Stimulated activated CD4-positive, alpha-beta T cell treated with anti-CD3 and anti-CD28 coated beads, TNF-alpha, amount 100 ng/mL, for 4 hours (primary cell): ENCODE measurements at places on chromosomes 12 and 14.

DNA sequence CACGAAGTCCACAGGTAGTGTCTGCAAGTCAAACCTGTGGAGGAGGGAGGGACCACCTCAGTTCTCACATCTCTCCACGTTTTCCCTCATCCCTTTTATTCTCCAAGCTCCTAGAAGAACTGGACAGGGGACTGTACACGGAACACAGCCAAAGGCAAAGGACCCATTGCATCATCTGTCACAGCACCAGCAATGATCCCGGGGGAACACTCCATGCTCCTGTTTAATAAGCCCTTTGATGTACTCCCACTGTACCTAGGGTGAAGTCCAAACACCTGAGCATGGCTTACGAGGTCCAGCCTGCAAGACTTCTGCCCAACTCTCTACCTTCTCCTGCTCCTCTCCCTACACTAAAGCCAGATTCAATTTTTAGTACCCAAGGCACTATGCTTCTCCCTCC lies 26.5 kb downstream of the PRPF40B start:
- DNase-seq = no peak

- no peak for DNase-seq
Observed at GRCh38 chr12:113845900-113846674, 120.0 kb downstream of the RBM19 start.

GRCh38 chr12:113162102-113163029 lies 12.8 kb downstream of the CFAP73 start:
- DNase-seq = no peak

- no peak for DNase-seq
Observed at GRCh38 chr12:51951843-51952722, 584 bp downstream of the ACVR1B start.

DNA sequence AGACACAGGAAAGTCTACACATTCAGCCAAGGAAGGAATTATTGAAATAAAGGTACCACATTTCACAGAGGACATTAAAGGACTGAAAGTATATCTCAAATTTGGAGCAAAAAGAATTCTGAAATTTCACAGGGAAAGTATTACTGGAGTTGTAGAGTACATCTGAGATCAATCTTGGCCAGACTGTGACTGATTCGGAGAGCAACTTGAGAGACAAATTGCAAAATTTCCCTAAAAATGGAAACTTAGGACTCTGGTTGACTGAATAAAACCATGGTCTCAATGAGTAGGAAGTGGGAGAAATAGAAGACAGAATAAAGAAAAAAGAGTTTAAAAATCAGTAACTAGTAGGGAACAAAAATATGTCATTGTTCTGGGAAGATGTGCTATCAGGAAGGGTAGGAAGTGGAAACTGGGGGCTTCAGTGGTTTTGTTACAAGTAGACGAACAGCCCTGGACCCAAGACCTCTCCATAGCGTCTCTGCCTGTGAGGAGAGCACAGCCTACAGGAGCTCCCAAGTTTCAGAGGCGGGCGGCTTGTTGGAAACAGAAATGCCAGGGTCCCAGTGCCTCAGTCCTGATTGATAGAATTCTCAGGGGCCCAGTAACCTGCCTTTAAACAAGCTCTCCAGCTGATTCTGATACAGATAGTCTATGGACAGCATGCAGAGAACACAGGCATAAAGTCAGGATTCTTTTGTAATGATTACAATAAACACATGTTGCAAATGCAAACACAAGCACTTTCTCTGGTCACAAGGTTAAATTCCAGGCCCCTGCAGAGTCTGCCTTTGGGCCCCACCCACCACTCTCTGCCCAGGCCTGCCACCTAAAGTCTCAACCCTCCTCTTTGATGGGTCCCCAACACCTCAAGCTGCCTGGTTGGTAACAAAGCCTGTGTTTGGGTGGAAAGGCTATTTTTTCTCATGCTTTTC lies 63.1 kb downstream of the BBS10 start:
- no peak for DNase-seq

DNA sequence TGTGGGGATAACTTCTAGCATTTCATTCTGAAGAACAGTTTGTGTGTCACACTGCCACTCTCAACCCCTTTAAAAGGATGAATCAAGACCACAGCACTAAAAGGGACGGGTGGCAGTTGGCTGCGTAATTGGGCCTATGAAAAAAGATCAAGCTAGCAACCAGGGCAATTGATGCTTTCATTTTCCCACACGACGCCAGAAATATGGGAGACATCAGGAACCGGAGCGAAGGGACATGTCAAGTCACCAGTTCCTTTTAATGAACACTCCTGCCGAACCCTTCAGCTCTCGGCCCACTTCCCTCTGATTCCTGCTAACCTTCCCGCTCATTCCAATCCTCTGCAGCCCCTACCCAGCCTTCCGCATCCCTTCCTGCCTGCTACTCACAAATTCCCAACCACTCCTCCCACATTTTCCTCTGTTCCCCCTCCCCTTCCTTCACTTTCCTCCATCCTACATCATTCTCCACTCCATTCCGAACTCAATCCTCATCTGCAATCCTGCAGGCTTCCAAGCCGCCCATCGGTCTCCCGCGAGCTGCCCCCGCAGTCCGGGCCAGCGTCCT lies 753 bp downstream of the CSRNP2 start:
- DNase-seq = peak; percentile 5

GRCh38 chr12:79373896-79374499 lies 316.8 kb downstream of the PAWR start:
- DNase-seq = no peak

GRCh38 chr14:102898776-102899515 lies 23.5 kb upstream of the AMN start:
- no peak for DNase-seq

DNA sequence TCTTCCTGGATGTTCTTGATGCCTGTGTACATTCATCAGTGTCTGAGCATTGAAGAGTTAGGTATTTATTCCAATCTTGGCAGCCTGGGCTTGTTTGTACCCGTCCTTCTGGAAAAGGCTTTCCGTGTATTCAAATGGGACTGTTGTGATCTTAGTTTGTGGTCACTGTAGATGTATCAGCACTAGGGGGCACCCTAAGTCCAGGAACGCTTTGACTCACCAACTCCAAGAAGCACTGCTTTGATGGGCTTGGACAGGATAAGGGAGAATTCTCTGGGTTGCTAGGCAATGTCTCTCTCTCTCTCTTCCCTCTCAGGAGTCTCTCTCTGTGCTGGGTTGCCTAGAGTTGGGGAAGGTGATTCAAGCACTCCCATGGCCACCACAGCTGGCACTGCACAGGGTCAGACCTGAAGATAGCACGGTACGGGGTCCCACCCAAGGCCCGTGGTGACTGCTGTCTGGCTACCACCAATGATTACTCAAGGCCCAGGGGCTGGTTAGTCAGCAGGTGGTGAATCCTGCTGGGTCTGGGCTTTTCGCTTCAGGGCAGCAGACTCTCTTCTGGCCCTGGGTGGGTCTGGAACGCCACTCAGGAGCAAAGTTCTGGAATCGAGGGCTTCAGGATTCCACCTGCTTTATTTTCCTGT lies 211.1 kb upstream of the RGS6 start:
- no peak for DNase-seq

GRCh38 chr14:30242744-30243143 lies 315.1 kb upstream of the PRKD1 start:
- no peak for DNase-seq

GRCh38 chr12:121224591-121224990 lies 14.7 kb downstream of the P2RX4 start:
- DNase-seq = no peak
